ENCODE measurements at places on chromosomes 1 and 21.

- no peak overlapping the region for H3K27ac ChIP-seq
- H3K36me3 ChIP-seq: peaks cover 47% of the 10 kb centered on the region
- no peak overlapping the region for H3K4me3 ChIP-seq
- H3K27me3 ChIP-seq: no peaks in the 10 kb centered on the region
- H3K4me1 ChIP-seq: peaks cover 8% of the 10 kb centered on the region
Measured at GRCh38 chr1:110360431-110360830, 21.3 kb downstream of the RBM15 start.

DNA sequence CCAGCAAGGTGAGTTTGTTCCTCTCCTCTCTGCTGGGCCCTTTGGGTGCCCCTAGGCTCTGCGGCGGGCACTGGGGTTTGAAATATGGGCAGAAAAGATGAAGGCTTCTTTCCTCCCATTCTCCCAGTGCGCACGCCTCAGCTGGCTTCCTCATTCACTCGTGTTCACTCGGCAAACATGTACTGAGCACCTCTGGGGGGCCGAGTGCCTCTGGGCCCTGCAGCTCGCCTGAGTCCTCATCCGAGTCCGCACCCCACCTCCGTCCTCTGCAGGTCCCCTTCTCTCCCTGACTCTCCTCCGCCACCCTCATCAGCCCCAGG lies 98.5 kb upstream of the RUNX3 start:
- H3K4me3 ChIP-seq: peak overlapping the region; percentile 49
- no peaks in the 10 kb centered on the region for H3K36me3 ChIP-seq
- no peaks in the 10 kb centered on the region for H3K27me3 ChIP-seq
- peak overlapping the region; percentile 97 for H3K27ac ChIP-seq
- DNase-seq: no peak
- peaks cover 22% of the 10 kb centered on the region for H3K4me1 ChIP-seq

- H3K27ac ChIP-seq: no peak overlapping the region
- peaks cover 5% of the 10 kb centered on the region for H3K4me1 ChIP-seq
- peaks cover 60% of the 10 kb centered on the region for H3K36me3 ChIP-seq
- DNase-seq: no peak
- no peak overlapping the region for H3K4me3 ChIP-seq
Measured at GRCh38 chr1:155383406-155383805, 62.7 kb downstream of the RUSC1 start.

- no peaks in the 10 kb centered on the region for H3K27me3 ChIP-seq
- no peaks in the 10 kb centered on the region for H3K36me3 ChIP-seq
- H3K4me3 ChIP-seq: no peak overlapping the region
- no peak for DNase-seq
- no peak overlapping the region for H3K27ac ChIP-seq
- H3K4me1 ChIP-seq: no peaks in the 10 kb centered on the region
Measured at GRCh38 chr1:39139723-39140360, 64.7 kb upstream of the MACF1 start.

GRCh38 chr1:58266242-58266641 lies 280.3 kb downstream of the OMA1 start:
- H3K36me3 ChIP-seq: no peaks in the 10 kb centered on the region
- no peak for DNase-seq
- H3K4me1 ChIP-seq: no peaks in the 10 kb centered on the region
- no peak overlapping the region for H3K27ac ChIP-seq

GRCh38 chr1:154533952-154534844 lies 24.3 kb downstream of the UBE2Q1 start:
- no peak for DNase-seq
- H3K4me3 ChIP-seq: no peak overlapping the region
- H3K27me3 ChIP-seq: peaks cover 11% of the 10 kb centered on the region
- H3K4me1 ChIP-seq: no peaks in the 10 kb centered on the region
- no peak overlapping the region for H3K27ac ChIP-seq
- H3K36me3 ChIP-seq: no peaks in the 10 kb centered on the region

- H3K27ac ChIP-seq: no peak overlapping the region
- H3K36me3 ChIP-seq: no peaks in the 10 kb centered on the region
- no peak overlapping the region for H3K4me3 ChIP-seq
Measured at GRCh38 chr1:228852024-228852423, 116.7 kb downstream of the RHOU start.

GRCh38 chr1:27116697-27117096 lies 38.2 kb downstream of the SLC9A1 start:
- peaks cover 16% of the 10 kb centered on the region for H3K4me1 ChIP-seq
- H3K4me3 ChIP-seq: no peak overlapping the region
- H3K36me3 ChIP-seq: peaks cover 4% of the 10 kb centered on the region

GRCh38 chr1:179807291-179807690 lies 64.2 kb downstream of the FAM163A start:
- H3K4me3 ChIP-seq: no peak overlapping the region
- no peaks in the 10 kb centered on the region for H3K36me3 ChIP-seq
- peaks cover 2% of the 10 kb centered on the region for H3K4me1 ChIP-seq
- no peak overlapping the region for H3K27ac ChIP-seq

GRCh38 chr1:79204779-79205479 lies 198.4 kb upstream of the ADGRL4 start:
- no peak for DNase-seq
- no peaks in the 10 kb centered on the region for H3K4me1 ChIP-seq
- no peaks in the 10 kb centered on the region for H3K27me3 ChIP-seq
- no peaks in the 10 kb centered on the region for H3K36me3 ChIP-seq
- H3K4me3 ChIP-seq: no peak overlapping the region
- H3K27ac ChIP-seq: no peak overlapping the region

- no peak overlapping the region for H3K27ac ChIP-seq
- DNase-seq: no peak
- no peak overlapping the region for H3K4me3 ChIP-seq
- H3K4me1 ChIP-seq: no peaks in the 10 kb centered on the region
Measured at GRCh38 chr1:218692808-218693207, 347.7 kb downstream of the TGFB2 start.

- H3K36me3 ChIP-seq: no peaks in the 10 kb centered on the region
- H3K4me3 ChIP-seq: no peak overlapping the region
- H3K27me3 ChIP-seq: no peaks in the 10 kb centered on the region
- no peak overlapping the region for H3K27ac ChIP-seq
- no peaks in the 10 kb centered on the region for H3K4me1 ChIP-seq
Measured at GRCh38 chr1:65480684-65481405, 60.4 kb downstream of the LEPR start.

GRCh38 chr1:39524171-39524570 lies 32.7 kb downstream of the BMP8A start:
- H3K36me3 ChIP-seq: peaks cover 9% of the 10 kb centered on the region
- peak overlapping the region; percentile 60 for H3K27ac ChIP-seq
- no peak for DNase-seq
- peak overlapping the region; percentile 24 for H3K4me3 ChIP-seq

GRCh38 chr1:33903210-33903589 lies 39.3 kb downstream of the HMGB4 start:
- H3K27me3 ChIP-seq: no peaks in the 10 kb centered on the region
- peaks cover 18% of the 10 kb centered on the region for H3K4me1 ChIP-seq
- no peak overlapping the region for H3K4me3 ChIP-seq

- no peak overlapping the region for H3K27ac ChIP-seq
- H3K36me3 ChIP-seq: no peaks in the 10 kb centered on the region
- DNase-seq: no peak
- H3K4me3 ChIP-seq: no peak overlapping the region
- H3K27me3 ChIP-seq: no peaks in the 10 kb centered on the region
- peaks cover 13% of the 10 kb centered on the region for H3K4me1 ChIP-seq
Measured at GRCh38 chr1:91803123-91803522, 82.8 kb downstream of the TGFBR3 start.

- peaks cover 4% of the 10 kb centered on the region for H3K4me1 ChIP-seq
- no peak for DNase-seq
- no peak overlapping the region for H3K4me3 ChIP-seq
- H3K36me3 ChIP-seq: no peaks in the 10 kb centered on the region
Measured at GRCh38 chr1:181187337-181188126, 99.0 kb downstream of the IER5 start.

DNA sequence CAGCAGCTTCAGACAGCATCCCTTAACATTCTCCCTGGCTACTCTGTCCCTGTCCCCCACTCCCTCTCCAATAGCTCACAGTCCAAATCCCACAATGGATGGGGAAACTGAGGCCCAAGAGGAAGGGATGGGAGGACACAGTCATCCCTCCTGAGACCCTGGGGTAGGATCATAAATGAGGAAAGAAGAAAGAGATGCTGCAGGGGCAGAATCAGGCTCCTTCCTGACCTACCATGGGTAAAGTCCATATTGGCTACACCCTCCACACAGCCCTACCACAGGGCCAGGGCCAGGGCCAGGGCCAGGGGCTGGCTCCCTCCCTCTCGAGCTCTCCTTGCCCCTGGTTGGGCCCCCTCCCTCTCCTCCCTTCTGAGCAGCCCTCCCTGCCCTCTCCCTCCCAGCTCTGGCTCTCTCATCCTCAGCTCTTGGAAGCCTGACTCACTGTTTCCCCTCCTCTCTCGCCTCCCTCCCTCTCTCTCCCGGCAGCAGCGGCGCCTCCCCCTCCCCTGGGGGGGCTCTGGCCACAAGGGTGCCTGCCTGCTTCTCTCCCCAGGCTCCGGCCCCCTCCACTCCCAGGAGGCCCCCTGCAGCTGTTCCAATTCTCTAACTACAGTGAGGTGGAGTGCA lies 4.9 kb downstream of the AHDC1 start:
- H3K27ac ChIP-seq: no peak overlapping the region
- peaks cover 42% of the 10 kb centered on the region for H3K4me1 ChIP-seq
- H3K36me3 ChIP-seq: peaks cover 2% of the 10 kb centered on the region
- H3K27me3 ChIP-seq: no peaks in the 10 kb centered on the region
- DNase-seq: no peak
- no peak overlapping the region for H3K4me3 ChIP-seq
